ENCODE measurements at places on chromosomes 11 and 22. TPM values are rescaled to one million over a fixed set of nuclear protein-coding genes. Genes with fewer than 3 reads are reported as not detected.

- DNase-seq: no peak
Measured at GRCh38 chr11:12801976-12802375, 127.8 kb downstream of the TEAD1 start.

Gene GSTT2B
- not detected for total RNA-seq

DNA sequence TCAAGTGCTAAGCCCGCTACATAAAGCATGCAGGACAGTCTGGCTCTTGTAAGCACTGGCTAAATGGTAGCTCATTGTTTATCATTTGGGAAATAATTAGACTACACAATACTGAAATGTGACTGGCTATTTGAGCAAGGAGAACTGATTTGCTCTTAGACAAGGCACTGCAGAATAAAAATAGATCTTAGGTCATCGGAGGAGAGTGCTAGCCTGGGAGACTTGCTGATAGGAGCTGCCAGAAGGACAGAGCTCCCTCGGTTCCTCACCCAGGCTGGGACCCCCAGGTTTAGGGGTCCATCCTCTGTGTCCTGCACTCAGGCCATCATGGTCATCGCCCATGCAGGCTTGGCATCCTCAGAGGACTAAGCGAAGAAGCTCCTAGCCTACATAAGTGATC lies 184.4 kb upstream of the NCAM1 start:
- no peak for DNase-seq

DNA sequence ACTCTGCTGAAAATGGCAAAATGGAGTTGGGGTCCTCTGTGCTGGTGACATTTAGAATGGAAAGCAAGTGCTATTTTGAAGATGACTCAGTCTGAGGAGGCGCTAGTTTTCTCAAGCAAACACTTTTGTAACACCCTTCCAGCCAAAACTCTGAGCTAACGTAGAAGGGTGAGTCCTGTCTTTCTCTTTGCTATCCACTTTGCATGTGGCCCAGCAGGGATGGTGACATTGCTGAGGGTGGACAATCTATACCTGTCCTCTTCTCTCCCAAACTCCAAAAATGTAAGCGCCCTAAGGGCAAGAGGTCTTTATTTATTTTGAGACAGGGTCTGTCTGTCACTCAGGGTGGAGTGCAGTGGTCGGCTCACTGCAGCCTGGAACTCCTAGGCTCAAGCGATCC lies 3.6 kb upstream of the KAT5 start:
- DNase-seq: no peak

DNA sequence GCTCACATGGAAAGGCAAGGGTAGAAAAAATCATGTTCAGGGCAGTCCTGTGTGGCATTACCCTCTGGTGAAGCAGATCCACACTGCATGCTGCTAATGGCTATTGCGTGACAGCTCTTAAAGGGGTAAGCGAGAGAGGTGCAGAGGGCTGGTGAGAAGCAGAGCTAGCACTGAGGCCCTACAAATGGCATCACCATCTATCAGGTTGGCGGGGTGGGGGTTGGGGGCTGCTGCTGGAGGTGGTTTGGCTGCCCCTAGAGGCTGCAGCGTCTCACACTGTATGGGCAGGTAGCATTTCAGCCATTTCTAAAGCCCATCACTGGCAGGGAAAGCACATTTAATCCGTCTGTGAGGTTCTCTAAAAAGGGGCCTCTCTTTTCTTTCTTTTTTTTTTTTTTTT lies 16.9 kb upstream of the TMA7B start:
- peak; percentile 71 for DNase-seq

DNA sequence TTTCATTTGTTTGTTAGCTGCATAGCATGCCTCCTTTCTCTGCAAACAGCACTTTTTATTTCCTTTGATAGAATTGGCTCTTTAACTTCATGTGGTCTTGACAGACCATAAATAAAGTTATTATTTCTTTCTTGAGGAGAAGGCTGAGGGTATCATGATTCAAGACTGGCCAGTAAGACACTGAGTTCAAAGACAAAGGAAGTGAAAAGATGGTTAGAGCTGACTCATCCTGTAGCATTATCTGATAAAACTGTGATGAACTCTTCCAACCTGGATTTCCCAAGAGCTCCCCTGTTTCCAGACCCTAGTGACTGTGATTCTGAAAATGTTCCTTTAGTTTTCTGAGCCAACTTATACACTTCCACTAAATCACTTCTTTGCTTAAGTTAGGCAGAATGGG lies 179.3 kb upstream of the FAT3 start:
- DNase-seq: no peak

Gene DGCR8
- 42.6 TPM for total RNA-seq

GRCh38 chr11:44174842-44175241 lies 79.4 kb downstream of the EXT2 start:
- DNase-seq: no peak

- no peak for DNase-seq
Measured at GRCh38 chr22:23498811-23499798, 81.0 kb downstream of the IGLL1 start.

Gene KRTAP5-8
- total RNA-seq: not detected

Gene OR51G2
- not detected for total RNA-seq

DNA sequence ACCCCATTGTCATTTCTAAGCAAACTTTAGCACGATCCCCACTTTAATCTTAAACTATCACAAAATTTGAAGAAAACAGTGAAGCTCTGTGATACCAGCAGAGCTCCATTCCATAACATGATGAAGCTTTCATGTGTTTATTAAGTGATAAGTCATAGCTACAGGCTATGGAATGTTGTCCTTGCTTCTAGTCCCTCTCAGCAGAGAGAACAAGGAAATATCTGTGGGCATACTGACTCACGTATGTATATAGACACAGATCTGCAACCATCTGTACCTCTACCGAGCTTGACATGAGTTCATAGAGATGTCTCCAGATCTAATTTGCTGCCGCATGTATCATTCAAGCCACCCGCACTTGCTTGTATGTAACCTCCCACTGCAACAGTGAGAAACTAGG lies 588.9 kb downstream of the ETS1 start:
- no peak for DNase-seq

Gene OR52E2
- total RNA-seq: not detected

DNA sequence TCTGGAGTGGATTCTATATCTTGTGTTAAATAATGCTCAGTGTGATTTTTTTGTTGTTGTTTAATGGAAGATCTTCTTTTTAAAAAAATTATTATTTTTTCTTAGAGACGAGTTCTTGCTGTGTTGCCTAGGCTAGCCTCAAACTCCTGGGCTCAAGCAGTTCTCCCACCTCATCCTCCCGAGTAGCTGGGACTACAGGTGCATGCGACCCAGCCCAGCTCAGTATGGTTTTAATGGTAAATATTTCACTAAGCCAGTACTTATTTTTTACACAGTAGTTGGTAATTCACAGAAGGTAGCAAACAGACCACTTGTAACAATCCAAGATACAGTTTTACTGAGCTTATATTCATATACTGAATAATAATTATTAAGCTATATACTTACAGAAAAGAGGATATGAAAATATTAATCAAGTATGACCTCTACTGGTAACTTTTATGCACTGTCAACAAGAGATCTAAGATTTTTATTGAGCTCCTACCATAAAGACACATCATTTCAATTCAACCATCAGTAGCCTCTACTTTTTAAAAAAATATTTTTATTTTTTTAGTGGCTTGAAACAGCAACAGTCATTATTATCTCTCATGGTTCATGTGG lies 6.1 kb upstream of the CD59 start:
- no peak for DNase-seq

GRCh38 chr11:123473941-123474677 lies 44.0 kb downstream of the GRAMD1B start:
- DNase-seq: no peak

DNA sequence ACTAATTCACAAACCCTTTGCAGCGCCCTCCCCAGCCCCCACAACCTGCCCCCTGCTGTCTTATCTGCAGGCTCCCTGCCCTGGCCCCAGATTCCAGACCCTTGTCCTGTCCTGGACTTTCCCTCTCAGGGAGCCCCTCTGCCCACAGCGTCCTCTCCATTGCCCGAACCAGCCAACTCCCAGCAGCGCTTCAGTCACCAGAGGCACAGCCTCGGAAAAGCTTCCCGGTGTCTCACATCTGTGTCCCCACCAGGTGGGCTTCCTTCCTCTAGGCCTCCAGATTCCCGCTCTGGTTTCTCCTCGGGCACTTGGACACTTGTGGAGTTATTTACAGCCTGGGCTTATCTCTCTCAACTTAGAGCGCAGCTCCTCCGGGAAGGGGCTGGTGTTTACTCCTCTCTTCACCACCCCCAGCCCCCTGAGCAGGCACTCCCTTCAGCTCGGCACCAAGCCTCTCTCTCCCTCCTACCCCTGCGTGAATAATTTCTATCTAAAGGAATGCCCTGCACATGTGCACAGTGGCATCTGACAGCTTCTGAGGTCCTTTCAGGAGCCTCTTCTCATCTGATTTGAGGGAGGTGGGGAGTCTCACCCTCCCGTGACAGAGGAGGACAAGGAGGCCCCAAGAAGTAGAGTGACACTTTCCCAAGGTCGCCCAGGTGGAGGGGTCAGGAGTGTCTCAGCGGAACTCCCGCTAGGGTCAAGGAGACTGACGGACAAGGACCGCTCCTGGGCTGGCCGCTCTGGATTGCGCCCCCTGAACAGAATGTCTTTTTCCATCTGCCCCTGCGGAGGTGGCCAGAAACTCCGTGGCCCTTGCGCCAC lies 838 bp downstream of the WNT11 start:
- DNase-seq: no peak

Gene ANKK1
- total RNA-seq: 0.14 TPM

DNA sequence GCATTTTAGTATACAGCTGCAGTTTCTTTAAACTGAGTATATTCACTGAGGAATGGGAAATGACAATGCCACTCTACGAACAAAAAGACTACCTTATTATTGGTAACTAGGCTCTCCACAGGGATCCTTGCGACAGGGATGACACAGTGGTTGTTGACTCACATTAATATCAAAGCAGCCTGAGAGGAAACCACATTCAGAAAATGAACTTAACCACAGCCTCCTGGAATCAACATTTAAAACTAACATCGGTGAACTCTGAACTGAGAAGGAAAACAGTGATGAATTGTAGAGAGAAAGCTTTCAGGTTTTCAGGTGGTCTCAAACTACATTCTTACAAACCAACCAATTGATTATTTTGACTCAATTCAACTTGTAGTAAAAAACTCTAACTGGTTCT lies 90.3 kb upstream of the MTMR2 start:
- DNase-seq: peak; percentile 39

DNA sequence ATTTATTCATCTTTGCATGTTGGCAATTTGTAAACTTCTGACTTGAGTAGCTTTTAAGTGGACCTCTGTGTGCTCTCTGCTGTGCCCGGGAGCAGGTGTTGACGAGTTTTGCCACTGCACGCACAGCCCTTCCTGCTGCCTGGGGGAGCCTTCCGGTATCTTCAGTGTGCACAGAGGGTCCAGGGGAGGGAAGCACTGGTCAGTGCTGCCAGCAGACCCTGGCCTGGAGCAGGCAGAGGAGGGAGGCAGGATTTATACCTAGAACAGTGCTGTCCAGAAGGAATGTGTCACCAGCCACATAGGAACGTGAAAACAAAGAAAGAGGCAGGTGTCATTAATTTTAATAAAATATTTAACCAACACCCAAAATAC lies 403.6 kb downstream of the TBC1D22A start:
- no peak for DNase-seq

Gene KCNJ11
- 0.74 TPM for total RNA-seq
